Esophagus squamous epithelium (tissue), 5 donors: ENCODE measurements at places on chromosomes 11 and 22.

GRCh38 chr11:133934599-133935550, 21.9 kb downstream of the IGSF9B start:
- no peak for DNase-seq

DNA sequence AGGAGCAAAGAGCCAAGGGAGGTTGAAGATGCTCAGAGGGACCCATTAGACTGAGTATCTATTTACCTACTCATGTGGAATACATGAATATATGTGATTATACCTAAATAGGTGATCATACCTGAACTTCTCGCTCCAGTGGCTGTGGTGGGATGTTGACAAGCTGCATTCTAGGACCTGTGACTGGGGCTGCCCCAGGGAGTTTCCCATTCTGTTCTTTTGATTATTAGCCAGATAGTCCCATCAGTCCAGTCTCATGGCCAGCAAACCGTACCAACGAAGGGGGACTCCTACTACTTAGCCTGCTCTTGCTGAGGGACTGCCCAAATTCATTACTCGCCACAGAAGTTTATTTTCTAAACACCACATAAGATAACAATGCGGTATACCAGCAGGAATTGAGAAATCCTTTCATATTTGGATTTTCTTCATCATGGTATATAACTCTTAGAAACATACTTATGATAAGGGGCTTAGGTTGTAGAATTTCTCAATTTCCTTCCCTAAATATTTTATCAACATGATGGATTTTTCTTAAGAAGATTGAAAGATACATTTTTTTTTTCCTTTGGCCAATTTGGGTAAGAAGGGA, 273.9 kb downstream of the NTM start:
- no peak for DNase-seq

DNA sequence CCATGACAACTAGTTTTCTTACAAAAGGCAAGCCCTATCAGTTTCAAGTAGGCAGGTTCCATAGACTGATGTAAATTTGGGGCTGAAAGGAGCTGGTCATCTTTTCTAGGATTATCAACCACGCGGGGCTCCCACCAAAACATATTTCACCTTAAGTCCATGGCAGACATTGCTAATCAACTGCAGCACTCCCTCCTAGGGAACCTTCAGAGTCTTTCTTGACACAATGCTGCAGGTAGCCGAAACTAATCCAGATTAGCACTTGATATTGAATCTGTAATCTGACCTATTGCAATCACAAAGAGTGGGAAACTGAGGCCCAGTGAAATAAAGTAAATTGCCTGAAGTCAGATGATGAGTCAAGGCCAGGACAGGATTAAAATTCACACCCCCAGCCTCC, 32.5 kb downstream of the MN1 start:
- DNase-seq = no peak

- no peak for DNase-seq
Observed at GRCh38 chr22:19178065-19178656, 375 bp downstream of the SLC25A1 start.

DNA sequence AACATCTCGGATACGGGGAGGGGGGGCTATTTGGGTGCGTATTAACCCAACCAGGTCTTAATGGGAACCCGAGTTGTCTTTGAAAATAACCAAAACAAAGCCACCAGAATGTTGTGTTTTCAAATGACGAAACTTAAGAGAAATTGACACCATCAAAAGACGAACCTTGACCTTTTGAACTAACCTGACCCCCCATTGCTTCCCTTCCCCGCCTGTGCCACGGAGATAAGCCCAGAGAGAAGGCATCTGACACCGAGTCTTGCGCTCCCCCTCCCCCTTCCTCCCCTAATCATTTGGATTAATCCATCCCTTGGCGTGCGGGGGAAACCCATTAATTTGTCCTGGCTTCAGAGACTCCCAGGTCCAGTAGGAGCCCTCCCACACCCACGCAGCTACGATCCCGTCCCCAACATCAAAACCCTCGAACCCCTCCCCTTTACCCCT, 4.5 kb upstream of the GCAT start:
- DNase-seq = no peak

DNA sequence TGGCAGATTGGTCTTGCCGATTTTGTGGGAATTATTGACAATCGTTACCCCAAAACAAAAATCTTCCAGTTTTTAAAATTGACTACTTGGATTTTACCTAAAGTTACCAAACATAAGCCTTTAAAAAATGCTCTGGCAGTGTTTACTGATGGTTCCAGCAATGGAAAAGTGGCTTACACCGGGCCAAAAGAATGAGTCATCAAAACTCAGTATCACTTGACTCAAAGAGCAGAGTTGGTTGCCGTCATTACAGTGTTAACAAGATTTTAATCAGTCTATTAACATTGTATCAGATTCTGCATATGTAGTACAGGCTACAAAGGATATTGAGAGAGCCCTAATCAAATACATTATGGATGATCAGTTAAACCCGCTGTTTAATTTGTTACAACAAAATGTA, 37.2 kb downstream of the IGLL1 start:
- no peak for DNase-seq

- no peak for DNase-seq
Observed at GRCh38 chr11:11978098-11978637, 30.3 kb downstream of the DKK3 start.

DNA sequence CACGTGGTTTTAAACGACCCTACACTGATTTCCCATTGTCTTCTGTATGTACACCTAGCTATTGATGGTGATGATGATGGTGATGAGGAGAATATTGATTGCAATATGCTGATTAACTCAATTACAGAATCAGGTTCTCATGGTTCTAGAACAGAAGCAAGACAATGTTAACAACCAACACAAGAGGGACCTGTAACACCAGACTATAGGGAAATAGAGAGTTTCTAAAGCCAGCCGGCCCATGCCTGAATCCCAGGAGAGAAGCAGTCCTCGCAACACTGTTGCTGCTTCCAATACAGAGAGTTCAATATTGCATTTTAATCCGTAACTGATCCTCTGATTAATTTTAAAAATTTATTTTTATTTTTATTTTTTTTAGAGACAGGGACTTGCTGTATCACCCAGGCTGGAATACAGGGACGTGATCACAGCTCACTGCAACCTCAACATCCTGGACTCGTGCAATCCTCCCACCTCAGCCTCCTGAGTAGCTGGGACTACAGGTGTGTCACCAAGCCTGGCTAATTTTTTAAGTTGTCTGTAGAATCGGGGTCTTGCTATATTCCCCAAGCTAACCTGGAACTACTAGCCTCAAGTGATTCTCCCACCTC, 22.2 kb upstream of the UBASH3B start:
- DNase-seq = no peak

DNA sequence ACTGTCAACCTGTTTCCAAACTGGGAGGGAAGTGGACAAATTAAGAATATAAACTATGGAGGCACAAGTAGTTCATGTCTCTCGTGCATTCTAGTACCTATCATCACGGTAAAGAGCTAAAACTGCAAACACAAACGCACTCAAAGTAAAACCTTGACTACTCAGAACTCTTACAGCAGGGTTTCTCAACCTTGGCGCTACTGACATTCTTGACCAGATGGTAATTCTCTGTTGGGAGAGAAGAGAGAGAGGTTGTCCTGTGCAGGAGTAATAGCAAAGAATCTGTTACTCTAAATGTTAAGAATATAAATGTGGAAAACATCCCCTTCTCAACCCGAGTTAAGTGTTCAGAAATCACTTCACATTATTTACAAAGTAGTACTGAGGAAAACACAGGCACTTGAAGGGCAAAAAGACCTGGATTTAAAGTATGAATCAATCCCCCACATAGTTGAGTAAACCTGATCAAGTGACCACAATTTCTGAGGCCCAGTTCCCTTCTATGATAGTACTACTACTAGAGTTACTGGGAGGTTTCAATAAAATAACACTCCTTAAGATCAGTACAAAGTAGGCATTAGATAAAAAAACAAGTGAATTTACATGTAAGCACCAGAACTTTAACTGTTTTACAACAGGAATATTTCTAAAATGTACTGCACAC, 73.1 kb upstream of the ARHGAP32 start:
- no peak for DNase-seq

- no peak for DNase-seq
Observed at GRCh38 chr22:23984430-23984829, 4.5 kb downstream of the GSTT2 start.

DNA sequence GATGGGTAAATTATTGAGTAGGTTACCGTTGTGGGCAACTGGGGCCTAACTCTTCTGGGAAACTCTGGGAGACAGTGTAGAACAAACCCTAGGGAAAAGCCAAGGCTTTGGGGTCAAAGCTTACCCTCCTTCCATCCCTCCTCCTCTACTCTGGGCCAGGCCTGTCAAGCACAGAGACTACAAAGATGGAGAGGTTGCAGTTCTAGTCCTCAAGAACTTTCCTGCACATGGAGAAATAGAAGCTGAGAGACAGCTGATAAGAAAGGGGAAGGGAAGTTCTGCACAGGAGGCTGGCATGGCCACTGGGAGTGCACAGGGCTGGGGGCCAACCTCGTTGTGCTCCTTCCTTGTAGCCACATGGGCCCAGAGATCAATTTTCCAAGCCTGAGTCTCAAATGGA, 67.2 kb upstream of the ALX4 start:
- DNase-seq = no peak

- no peak for DNase-seq
Observed at GRCh38 chr11:33307984-33308383, 50.8 kb downstream of the HIPK3 start.

DNA sequence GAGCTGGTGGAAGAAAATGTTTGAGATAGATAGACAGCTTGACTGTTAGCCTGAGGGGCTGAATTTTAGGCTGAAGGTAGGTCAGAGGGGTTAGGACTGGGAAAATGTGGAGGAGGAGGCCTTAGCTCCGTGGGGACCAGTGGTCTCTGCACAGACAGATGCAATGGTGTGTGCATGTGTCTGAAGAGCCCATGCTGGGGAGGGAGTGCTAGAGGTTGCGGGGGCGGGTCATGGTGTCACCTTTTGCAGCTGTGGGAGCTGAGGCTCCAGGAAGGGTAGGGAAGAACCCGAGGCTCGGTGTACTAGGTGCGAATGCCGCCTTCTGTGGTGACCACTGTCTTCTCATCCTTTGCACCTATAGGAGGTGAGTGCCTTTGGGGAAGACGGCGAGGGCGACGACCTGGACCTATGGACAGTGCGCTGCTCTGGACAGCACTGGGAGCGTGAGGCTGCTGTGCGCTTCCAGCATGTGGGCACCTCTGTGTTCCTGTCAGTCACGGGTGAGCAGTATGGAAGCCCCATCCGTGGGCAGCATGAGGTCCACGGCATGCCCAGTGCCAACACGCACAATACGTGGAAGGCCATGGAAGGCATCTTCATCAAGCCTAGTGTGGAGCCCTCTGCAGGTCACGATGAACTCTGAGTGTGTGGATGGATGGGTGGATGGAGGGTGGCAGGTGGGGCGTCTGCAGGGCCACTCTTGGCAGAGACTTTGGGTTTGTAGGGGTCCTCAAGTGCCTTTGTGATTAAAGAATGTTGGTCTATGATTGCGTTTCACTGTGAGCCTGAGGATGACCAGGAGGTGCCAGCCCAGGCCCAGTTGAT, 1.6 kb downstream of the SDF2L1 start:
- no peak for DNase-seq

DNA sequence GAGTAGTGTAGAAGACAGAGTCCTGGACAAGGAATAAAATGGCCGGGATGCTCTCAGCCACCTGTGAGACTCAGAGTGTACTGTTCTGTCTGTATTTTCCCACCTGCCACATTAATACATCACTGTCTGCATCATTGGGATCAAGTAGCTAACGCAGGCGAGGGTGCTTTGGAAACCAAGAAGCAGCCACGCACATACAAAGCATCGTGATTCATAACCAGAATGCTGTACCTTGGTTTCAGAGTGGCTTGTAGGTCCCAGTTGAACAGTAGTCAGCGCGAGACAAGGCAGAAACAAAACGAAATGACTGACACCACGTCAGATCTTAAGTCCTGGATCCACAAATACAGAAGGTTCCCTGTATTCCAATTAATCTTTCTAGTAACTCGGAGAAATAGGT, 198.3 kb downstream of the GRIK4 start:
- no peak for DNase-seq

GRCh38 chr11:88435415-88435814, 97.9 kb upstream of the CTSC start:
- no peak for DNase-seq

DNA sequence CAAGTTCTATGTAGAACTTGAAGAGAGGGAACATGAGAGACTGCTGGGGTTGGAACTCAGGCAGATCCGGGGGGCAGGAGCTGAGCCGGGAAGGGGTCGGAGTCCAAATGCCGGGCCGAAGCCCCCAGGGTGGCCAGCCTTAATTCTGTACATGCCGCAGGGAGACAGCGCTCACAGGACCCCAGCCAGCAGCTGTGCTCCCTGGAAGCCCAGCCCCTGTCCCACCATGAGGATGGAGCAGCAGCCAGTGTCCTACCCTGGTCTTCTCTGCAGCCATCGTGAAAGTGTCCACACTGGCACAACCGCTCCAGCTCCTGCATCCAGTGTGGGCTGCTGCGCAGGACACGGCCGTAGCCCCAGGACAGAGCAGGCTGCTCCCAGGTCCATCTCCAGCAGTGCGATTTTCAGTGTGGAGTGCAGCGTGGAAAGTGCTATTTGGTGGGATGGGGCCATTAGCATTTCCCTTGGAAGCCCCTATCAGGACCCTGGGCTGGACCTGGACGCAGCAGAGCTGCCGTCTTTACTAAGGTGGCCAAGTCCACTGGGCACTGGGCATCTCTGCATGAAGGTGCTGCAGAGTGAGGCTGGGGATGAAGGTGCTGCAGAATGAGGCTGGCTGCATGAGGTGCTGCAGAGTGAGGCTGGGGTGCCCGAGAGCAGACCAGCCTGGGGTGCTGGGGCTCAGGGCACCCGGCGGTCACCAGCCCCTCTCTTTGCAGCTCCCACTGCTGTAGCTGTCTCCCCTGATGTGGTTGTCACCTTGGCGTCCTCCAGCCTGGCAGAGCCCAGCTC, 737.4 kb downstream of the BRD1 start:
- no peak for DNase-seq

DNA sequence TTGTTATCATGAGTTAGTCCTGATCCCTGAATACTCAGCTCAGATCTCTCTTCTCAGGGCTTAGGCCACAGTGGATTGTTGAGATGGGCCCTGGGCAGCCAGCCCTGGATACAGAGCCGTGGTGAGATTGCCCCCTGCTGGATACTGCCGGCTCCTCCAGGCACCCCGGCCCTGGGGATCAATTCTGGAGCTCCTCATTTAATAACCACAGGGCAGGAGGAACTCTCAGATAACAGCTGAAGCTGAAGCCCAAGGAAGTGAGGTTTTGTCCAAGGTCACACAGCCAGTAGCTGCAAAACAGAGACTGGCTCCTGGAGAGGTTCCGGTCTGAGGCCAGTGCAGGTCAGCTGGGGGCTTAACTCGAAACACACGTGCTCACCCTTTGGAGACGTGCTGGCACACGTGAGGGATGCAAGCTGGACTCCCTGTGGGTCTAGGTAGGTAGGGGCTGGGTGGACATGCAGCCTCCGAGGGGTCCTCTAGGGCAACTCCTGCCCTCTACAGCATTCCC, 16.0 kb downstream of the USH1C start:
- DNase-seq = no peak

GRCh38 chr11:129373489-129373953, 2.1 kb upstream of the BARX2 start:
- no peak for DNase-seq

- no peak for DNase-seq
Observed at GRCh38 chr22:26122920-26123468, 46.3 kb upstream of the SEZ6L start.
